ENCODE measurements at places on chromosomes 3 and 15.

DNA sequence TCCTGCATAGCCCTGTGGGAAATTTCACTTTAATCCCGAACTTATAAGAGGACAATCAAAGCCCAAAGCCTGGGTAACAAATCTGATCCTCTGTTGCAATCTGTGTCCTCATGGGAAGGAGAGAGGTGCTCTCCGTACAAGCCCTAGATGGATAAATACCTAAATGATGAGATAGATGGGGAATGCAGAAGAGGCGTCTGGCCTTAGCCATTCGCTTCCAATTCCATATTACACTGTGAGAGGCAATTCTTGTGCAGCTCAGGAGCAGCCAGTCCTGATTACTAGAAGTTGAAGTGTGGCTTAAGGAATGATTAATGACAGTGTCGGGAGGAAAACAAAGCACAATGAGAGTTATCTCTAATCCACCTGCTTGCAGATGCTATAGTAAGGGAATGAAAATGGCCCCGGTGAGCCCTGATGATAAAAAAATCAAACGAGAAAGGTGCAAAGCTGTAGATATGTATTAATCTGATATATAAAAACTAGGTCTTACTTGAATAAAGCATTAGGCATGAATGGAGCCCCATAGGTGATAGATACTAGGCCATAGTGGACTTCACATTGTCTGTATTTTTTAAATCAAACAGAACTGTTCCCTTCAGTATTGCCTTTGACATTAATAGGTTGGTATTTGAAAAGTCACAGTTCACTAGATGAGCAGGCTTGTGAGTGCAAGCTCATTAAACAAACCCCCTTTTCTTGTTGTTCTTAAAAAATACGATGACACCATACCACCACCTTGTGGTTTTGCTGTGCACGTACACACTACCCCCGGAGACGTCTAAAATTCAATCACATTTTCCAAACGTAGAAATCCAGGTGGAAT is 54.2 kb upstream of the TMCO5A start:
- DNase-seq = peak; percentile 78

GRCh38 chr3:166275024-166275390 is 437.8 kb upstream of the BCHE start:
- no peak for DNase-seq

GRCh38 chr3:49912881-49913281 is 9.2 kb upstream of the MST1R start:
- no peak for DNase-seq

GRCh38 chr15:68787609-68788263 is 33.0 kb downstream of the ANP32A start:
- no peak for DNase-seq

GRCh38 chr15:56619887-56620286 is 113.4 kb downstream of the ZNF280D start:
- no peak for DNase-seq

- DNase-seq = no peak
Observed at GRCh38 chr3:37773911-37774310, 87.8 kb upstream of the CTDSPL start.

GRCh38 chr3:195297446-195297845 is 26.5 kb upstream of the XXYLT1 start:
- no peak for DNase-seq

DNA sequence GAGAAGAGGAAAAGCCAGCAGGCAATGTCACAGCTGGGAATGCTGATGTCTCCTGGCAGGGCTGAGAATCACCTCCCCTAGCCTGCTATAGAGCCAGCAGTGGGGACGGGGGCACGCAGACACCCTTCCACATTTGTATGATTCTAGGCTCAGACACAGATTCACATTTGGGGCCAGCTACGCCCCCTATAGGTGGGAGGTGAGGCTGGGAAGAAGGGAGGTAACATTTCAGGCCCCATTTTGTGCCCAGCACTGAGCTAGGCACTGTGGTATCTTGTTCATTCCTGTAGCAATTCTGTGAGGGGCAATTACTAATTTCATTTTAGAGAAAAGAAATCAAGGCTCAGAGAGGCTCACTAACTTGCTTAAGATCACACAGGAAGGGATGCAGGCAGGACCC is 15.9 kb upstream of the ACAD9 start:
- no peak for DNase-seq

GRCh38 chr15:68583321-68583720 is 4.5 kb downstream of the CORO2B start:
- DNase-seq = no peak

DNA sequence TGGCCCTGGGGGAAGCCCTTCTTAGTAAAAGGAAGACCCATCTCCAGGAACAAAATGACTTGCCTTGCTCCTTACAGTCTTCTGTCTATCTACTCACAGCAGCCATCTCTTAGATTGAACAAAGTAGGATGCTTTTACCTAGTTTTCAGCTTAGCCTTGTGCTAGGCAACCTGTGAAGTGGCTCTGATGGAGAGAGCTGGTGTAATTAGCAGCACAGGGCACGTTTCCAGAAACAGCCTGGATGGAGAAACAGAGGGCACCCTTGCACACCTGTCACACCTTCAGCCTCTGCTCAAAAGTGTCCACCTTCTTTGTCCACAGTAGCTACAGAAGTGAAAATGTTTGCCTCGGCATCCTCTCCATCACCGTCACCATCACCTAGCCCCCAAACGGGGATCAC is 292.9 kb downstream of the RORA start:
- DNase-seq = no peak

DNA sequence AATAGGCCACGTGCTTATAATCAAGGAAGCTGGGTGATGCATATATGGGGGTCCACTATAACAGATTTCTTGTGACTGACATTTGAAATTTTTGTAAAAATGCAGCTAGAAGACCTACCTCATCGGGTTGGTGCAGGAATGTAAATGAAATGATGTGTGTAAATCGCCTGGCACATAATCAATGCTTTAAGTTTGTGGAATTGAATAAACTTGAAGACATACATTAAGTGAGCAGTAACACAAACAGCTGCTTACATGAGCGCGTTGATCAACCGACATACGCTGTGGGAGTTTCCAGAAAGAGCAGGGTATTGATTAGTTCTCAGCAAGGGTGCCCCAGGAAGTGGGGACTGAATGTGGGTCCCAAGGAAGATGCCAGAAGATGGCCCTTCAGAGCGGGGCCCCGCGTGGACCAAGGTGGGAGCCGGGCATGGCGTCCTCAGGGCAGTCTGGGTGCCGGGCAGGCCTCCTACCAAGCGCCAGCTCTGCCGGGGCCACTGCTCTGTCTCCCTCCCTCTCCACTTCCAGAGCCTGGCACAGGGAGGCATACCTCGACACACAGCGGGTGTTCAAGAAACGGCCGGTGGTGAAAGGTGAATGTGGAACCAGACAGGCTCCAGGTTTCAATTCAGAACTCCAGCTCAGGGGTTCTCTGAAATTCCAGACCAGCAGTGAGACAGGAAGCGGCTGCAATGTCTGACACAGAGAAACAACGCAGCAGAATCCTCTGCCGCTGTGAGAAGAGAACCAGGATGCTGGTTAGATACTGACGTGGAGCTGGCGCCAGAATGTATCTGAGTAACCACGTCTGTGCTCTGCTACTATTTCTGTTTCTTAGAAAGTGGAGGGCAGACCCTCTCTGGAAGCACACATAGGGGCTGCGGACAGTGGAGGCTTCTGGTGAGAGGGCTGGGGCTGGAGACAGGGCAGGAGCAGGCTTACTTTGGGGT is 12.6 kb downstream of the BFSP2 start:
- DNase-seq = peak; percentile 73

DNA sequence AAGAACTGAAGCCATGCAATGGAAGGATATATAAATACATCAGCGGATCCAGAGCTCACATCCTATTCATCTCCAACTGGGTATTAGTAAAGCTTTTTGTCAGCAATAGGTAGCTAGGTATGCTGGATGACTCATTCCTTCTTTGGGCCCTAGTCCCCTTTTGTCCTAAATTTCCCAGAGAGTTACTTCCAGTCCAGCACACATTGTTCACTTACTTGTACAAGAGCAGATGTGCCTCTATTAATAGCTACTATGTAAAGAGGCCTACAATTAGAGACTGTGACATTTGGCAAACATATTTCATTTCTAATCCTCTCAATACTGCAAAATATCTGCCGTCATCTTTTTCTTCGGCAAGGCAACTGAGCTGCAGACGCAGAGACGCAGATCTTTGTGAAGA is 1.7 kb upstream of the SLC4A7 start:
- DNase-seq = no peak

GRCh38 chr15:72207558-72208085 is 10.0 kb upstream of the GRAMD2A start:
- no peak for DNase-seq

DNA sequence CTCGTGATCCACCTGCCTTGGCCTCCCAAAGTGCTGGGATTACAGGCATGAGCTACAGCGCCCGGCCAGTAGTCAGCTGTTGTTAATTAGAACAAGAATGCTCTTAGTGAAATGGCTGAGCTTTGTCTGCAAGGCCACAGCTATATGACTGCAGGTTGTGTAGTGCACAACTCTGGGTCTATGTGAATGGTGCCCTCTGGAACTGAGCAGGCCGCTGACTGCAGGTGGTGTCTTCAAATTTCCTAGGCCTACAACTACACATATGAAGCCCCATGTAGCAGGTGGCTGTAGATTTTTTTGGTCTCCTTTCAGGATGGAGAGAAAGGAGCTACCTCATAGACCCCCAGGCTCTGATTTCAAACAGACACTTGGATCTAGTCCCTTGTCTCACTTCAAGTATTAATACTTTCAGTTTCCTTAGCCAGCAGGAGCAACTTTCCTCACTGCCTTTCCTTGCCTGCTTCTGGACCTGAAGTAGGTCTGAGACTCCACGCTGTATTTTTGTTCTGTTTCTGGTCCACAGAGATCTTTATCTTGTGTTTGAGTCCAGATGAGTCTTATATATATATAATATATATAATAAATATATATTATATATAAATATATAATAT is 86.9 kb downstream of the C3orf80 start:
- DNase-seq = no peak

- DNase-seq = peak; percentile 10
Observed at GRCh38 chr3:60064210-60065178, 1014.7 kb upstream of the CFAP20DC start.

DNA sequence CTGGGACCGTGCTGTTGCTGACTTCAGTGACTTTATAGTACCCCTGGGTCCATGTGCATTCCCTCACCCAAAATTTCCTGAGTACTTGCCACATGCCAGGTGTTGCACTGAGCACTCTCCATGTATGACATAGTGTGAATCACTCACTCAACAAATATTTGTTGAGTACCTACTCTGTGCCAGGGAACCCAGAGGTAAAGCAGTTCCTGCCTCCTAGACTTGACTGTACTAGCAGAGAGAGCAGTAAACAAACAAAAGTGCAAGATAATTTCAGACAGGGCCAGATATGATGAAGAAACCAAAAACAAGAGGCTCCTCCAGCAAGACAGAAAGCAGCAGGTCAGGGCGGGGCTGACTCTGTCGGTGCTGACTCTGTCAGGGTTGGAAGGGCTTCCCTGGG is 12.2 kb downstream of the TGM4 start:
- DNase-seq = no peak

DNA sequence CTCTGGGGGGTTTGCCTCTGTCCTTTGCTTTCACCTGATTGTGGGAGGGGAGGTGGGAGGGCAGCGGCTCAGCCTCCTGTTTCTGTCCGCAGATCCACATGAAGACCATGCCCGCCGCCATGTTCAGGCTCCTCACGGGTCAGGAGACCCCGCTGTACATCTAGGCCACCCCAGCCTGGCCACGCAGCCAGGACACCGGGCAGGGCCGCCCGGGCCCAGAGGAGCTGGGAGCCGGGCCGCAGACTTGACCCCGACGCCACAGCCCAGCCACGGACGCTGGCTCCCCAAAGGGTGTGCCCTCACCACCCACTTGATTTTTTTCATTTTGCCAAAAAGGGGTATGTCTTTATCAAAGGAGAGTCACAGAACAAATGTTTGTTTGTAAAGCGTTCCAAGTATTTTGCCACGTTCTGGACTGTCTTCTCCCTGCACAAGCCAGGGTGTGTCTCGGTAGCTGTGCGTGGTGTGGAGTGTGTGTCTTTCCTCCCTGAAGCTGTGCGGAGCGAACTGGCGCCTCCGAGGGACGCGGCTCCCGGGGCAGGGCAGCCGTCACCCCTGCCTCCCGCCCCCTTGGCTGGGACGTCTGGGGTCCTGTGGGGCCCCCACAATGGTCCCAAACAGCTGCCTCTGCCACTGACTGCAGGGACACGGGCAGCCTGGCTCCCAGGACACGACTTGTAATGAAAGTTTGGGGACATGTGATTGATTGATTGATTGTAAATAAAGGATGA is 152.5 kb downstream of the NSMCE3 start:
- no peak for DNase-seq

- no peak for DNase-seq
Observed at GRCh38 chr3:126375835-126376331, 18.7 kb upstream of the KLF15 start.

GRCh38 chr3:36501616-36502015 is 121.3 kb downstream of the STAC start:
- no peak for DNase-seq

- DNase-seq = no peak
Observed at GRCh38 chr15:67305506-67305905, 50.9 kb downstream of the IQCH start.

GRCh38 chr3:194562986-194563385 is 70.2 kb downstream of the TMEM44 start:
- no peak for DNase-seq

DNA sequence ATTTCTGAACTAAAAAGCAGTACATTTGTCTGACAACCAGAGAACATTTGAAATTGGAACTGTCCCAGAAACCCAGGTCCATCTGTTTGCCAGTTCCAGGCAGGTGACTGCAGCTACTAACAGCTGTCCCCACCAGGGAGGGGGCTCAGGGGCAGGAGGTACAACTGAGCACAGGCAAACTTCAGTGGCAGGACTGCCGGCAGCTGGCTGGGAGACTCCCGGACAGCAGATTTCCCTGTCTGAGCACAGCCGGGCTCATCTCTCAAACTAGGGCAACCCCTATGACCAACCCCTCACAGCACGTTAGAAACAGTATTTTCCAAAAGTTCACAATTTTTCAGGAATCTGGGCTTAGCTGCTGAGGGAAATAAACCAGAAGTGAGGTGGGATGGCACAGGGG is 88.8 kb downstream of the MEGF11 start:
- no peak for DNase-seq

DNA sequence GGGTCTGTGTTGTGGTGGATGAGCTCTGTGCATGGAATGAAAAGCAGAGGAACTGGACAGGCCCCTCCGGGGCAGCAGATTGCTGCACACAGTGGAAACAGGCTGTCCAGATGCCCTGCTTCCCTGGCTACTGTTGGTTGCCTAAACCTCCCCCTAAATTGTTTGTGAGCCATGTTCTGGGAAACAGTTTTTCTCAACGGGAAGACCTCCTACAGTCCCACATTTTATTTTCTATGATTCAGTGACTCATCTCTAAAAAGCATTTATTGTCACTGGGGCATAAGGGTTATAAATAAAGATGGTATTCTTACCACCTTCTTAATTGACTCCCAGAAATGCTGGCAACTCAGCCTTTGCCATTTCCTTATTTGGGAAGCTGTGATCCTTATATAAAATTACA is 20.3 kb upstream of the PTPN9 start:
- DNase-seq = no peak

DNA sequence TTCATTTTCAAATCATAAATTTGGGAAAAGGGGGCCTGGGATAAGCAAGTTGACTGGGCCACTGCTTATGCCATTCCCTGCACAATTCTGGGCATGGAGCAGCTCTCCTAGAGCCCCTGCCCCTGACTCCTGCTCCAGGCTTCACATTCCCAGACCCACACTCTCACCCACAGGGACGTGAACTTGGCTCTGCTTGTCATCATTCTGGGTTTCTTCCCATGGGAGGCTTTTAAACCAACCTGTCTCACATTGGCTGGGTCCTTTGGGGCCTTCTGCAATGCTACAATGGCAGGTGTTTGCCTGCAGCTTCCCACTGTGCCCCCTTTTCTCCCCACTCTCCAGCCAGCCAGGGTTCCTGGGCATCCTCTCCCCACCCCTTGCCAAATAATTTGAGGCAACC is 49.1 kb downstream of the CYP19A1 start:
- DNase-seq = no peak

Measured in cardiac fibroblast (primary cell).